GM13976 (cell line): ENCODE measurements at places on chromosomes 11 and 22.

- no peak for DNase-seq
These were observed 29.9 kb downstream of the GAL start for GRCh38 chr11:68714060-68714856.

DNA sequence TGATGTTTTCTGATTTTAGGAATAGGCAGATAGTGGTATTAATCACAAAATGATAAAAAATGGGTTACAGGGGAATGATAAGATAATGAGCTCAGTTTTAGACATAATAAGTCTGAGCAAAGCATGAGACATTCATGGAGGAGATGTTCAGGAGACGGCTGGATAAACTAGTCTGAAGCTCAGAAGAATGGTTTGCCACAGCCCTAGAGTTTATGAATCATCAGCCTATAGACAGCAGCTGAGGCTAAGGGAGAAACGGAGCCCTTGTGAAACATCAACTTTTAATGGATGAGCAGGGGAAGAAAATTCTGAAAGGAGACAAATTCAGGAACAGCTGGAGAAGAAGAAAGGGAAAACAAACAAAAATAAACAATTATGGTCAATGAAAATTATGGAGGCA, 87.2 kb downstream of the RELT start:
- DNase-seq: no peak

GRCh38 chr11:96331699-96332116, 11.3 kb downstream of the MAML2 start:
- DNase-seq: no peak

DNA sequence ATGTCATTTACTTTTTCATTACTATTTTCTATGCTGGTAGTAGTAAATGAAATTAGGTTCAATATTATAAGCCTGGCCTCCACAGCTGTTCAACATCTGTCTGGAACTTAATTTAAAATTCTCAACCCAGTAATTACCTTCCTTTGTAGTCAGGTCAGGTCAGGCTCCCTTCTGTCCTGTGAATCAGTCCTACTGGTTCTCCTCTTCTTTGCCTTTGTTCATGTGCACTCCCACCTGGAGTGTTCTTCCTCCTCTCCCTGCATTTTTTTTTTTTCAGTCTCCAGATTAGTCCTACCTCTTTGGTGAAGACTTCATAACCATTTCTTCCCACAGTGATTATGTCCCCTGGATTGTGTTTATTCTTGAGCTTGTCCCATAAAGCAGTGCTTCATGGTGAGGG, 67.9 kb downstream of the DKK3 start:
- DNase-seq: no peak

DNA sequence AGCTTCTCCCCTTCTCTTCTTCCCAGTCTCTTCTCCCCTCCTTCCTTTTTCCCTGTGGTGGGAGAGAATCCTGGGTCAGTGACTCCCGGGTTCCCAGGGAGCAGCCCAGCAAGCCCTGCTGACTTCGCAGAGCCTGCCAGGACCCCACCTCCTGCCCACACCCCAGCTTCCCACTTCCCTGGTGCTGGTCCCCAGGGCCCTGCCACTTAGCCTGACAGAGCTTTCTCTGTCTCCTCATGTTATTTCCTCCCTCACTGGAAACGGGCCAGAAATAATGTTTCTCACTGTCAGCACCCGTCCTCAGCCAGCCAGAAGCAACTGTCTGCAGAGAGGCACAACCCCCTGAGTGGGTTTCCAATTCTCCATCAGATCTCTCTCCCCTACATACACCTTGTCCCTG, 27.1 kb downstream of the C11orf96 start:
- no peak for DNase-seq

DNA sequence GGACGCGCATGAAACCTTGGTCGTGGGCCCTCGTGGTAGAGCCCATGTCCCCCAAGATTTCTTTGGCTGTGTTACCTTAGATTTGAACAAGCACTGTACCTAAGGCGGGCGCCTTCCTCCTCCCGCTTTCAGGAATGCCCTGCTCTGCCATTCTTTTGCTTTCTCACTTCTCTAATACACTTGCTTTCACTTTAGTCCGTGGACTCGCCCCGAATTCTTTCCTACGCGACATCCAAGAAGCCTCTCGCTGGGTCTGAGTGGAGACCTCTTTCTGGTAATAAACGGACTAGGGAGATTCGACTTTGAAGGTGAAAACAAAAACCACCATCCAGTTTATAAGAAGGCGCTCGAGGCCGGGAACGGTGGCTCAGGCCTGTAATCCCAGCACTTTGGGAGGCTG, 1.2 kb upstream of the NUP50 start:
- no peak for DNase-seq

DNA sequence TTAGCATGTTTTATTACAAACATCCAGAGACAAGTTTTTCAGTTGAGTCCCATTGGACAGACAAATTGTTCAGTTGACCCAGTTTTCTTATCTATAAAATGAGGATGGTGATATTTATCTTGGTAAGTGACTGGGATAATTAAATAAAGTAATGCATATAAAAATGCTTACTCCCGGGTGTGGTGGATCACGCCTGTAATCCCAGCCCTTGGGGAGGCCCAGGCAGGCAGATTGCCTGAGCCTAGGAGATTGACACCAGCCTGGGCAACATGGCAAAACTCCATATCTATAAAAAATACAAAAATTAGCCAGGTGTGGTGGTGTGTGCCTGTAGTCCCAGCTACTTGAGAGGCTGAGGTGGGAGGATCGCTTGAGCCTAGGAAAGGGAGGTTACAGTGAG, 15.6 kb upstream of the ACER3 start:
- DNase-seq: no peak

DNA sequence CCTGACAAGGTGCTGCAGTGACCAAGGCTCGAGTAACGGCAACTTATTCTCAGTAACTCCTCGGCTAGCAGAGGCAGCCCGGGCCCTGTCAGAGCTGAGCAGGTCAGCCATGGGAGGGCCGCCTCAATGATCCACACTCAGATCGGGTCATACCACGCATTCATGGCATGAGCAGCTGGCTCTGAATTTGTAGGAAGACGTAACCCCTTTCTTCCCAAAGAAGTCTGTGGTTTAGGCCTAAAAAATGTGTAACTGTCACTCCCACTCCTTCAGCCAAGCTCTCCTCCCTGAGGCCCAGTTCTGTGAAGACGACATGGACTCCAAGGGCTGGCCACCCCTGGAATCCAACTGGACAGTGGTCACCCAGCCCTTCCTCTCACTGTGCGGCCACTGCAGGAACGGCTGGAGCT, 30.0 kb downstream of the PPP2R1B start:
- DNase-seq: no peak

DNA sequence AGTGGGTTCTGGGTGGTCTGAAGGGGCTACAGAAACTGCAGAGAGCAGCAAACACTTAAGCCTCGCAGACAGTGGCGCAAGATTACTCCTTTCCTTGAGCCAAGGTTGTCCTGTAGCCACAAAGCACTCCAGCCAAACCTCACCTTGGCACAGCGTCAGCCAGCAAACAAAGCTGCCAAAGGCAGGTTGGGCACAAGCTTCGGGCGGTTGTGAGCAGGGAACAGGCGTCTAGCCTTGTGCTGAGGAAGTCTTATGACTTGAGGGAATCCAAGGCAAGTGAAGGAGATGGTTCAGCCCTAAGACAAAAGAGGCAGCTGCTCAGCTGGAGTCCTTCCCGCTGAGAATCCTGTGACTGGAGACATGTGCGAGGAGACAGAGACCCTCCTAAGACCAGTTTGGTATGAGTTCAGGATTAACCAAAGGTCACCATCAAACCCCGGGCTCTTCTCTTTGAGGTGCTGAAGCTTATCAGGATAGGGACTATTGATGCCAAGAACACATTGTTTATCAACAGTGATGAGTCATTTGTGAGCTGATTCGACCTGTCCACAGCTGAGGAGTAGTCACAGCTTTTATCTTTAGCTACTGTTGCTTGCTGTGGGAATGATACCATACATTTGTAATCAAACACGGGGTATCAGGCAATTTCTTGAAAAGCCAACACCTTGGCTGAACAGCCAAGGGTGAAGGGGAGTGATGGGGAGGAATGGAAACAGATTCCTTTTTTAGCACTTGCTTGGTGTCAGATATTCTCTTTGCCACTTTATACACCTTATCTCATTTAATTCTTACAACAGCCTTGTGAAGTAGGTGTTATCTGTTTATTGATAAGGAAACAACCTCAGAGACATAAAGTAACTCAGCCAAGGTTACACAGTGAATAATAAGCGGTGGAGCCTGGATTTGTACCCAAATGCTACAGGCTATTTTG, 4.6 kb downstream of the ADM start:
- no peak for DNase-seq

DNA sequence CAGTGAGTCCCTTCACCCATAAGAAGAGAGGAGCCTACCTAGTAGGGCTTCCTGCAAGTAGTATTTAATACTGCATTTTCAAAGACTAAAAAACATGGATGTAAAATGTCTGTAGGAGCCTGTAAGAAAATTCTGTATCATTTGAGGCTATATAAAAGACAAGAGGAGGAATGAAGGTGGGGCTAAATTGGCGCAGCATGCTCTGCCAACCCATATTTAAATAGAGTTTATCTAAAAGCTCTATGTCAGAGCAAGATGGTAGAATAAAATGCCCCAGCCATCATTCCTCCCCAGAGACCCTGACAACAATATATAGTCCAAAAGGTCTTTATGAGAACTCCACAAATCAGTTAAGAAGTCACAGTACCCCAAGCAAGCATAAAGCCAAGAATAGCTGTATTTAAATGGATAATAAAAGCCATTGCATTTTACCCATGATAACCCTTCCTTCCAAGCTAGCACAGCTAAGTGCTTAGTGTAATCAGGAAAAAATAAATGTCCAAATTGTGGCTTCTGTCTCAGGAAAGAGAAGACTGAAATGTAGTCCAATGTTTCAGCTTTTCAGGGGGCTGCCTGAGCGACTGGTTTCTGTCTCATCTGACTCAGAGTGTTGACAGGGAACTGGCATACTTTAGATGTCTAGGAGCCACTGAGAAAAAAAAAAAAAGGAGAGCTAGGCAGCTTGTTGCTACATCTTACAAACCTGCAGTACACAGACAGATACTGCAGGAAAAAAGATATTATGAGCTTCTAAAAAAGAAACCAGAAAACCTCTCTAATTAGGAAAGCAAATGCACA, 258.6 kb downstream of the METTL15 start:
- no peak for DNase-seq

DNA sequence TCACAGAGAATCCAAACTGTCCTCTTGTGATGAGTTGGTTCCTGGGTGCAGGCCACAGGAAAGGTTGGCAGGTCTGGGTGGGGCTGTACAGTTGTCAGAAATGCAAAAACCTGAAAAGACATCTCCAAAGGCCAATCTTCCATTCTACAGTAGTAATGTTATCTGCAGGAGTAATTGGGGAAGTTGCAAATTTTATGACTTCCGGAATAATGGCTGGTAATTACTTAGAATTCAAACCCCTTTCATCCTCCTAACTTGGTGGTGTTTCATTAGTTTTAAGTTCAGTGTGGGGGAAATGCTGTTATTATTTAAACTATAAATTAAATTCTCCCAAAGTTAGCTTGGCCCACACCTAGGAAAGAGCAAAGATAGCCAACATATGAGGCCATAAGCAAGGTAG, 64.7 kb upstream of the FAT3 start:
- no peak for DNase-seq

GRCh38 chr11:87187930-87188329, 150.2 kb downstream of the TMEM135 start:
- DNase-seq: no peak

DNA sequence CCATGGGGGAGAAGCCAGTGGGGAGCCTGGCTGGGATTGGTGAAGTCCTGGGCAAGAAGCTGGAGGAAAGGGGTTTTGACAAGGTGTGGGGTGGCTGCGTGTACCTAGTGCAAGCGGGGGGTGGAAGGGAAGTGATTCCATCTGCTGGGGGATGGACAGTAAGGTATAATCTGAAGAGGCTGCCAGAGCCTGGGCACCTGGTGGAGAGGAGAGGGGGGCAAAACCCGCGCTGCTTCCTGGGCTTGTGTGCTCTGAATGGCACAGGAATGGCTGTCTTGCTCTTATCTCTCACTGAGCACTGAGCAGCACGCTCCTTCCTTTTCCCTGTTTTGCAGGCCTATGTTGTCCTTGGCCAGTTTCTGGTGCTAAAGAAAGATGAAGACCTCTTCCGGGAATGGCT, 988 bp downstream of the BANF1 start:
- no peak for DNase-seq

- DNase-seq: no peak
These were observed 234.5 kb downstream of the METTL15 start for GRCh38 chr11:28342716-28343115.

- peak; percentile 29 for DNase-seq
These were observed 15.5 kb downstream of the TSKU start for GRCh38 chr11:76798671-76799065.

DNA sequence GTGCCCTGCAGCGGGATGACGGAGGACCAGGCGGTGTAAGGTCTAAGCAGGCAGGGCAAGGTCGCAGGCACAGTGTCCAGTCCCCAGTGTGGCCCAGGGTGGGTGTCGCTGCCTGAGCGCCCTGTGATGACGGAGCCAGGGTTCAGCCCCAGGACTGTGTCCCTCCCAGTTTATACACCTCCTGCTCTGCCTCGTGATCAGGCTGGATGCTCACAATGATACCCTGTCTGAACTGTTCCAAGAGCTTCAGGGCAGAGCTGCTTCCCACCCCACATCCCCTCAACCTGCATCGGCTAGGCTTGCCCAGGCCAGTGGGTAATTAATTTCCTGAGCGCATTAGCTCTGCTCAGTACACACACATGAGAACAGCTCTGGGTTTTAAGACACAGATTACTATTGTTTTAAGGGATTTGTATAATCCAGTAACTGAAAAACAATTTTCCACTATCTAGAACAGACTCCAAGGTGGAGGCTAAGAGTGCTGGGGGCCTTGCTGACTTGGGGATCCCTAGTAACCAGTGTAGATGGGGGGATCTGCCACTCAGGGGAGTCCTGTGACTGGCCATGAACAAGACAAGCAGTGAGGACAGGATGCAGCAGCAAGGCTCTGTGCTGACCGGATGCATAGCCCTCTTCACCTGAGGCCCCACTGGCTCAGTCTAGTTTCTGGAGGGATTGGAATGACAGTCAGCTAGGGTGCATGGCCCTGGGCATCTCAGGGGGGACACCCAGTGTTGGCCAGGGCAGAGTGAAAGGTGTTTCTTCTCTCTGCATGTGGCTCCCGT, 34.1 kb downstream of the GNAZ start:
- DNase-seq: no peak

GRCh38 chr11:67082071-67082791, 25.6 kb downstream of the RHOD start:
- DNase-seq: no peak

GRCh38 chr22:38298312-38299005, 18.8 kb downstream of the CSNK1E start:
- DNase-seq: peak; percentile 72

DNA sequence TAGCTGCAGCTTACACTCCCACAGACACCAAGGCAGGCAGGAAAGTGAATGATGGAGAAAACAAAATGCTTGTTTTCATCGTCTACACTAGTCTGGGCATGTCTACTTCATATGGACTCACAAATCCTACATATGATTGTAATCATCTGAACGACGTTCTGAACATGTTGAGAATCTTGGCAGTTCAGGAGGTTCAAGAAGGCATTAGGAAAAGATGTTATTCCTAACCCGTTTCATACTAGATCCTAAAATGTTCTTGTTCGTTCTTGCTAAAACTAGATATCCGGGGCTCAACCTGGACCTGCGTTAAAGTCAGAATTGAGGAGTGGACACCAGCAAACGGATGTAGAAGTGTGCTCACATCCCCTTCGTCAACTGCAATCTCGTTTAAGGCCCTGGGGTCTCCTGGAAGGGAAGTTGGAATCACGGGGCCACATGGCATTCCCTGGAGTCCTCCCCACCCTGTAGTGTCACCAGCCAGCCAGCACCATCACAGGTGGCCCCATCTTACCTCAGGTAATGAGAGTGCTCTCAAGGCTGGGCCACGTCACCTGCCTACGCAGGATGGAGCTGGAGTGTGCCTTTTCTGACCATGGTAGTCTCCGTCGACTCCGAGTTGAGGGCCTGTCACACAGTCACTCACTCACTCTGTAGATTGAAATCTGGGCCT, 37.3 kb downstream of the C11orf58 start:
- no peak for DNase-seq

GRCh38 chr11:26231252-26231661, 100.7 kb upstream of the ANO3 start:
- DNase-seq: no peak
